ENCODE measurements at places on chromosomes 16 and 17.

GRCh38 chr16:87006021-87006420, 311.2 kb downstream of the C16orf95 start:
- DNase-seq: no peak

DNA sequence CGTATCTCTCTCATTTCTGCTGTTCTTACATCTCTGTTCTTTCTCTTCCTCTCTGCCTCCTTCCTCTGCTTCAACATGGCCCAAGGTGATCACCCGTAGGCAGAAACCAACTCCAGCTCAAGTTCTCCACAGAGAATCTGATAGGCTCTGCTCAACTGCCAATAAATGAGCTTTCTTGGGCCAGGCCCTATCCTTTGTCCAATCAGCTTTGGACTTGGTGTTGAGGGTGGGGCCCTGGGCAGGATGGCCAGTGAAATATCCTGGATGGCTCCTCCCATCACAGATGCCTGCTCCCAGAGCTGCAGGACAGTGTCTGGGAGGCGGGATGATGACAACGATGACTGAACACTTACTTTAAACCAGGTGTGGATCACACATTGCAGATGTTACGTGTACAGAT, 17.4 kb upstream of the BRD7 start:
- no peak for DNase-seq

- DNase-seq: no peak
These were observed 254.8 kb downstream of the FOXL1 start for GRCh38 chr16:86833136-86833535.

DNA sequence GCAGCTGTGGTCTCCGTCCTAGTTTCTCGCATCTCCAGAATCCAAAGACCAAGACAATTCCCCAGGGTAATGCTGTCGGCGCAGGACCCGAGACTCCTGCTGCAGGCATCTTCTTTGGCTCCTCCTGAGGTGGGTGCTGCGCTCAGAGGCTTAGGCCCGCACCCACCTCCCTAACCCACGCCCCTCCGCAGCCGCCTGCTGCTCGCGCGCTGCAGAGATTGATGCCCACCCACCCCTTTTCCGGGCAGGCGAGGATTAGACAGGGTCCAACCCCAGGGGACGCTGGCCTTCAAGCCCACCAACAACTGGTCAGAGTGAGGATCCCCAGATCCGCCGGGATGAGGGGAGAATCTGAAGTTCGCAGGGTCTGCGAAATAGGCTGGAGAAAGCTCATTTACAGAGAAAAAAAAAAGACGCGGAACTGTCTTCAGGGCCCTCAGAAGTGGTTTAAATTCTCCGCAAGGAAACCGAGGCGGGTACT, 27.9 kb downstream of the SLFN11 start:
- no peak for DNase-seq

DNA sequence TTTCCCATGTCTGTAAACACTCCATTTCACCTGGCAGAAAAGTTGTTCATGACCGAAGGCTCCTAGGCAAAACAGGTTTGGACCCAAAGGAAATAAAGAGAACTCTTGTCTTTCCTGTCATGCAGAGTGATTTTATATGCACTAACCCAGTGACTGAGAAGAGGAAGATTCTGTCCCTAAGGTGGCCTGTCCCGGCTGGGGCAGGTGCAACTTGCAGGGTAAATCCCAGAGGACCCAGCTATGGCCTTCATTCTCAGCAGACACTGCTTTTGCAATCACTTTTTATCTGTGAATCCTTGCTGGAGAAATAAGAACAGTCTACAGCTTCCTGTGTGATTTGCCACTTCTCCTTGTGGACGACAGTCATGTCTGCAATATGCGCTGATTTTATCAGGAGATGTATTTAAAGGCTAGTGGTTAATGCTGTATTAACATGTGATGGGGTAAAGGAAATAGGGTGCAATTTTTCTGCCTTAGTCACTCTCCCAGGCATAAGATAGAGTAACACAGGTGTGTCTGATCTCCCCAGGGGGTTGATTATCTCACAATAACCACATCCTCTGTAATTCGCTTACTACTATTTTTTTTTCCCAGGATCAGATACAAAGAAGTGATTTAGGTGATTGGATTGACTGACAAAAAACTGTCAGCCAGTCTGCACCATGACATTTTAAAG, 696.8 kb upstream of the SOX9 start:
- no peak for DNase-seq

DNA sequence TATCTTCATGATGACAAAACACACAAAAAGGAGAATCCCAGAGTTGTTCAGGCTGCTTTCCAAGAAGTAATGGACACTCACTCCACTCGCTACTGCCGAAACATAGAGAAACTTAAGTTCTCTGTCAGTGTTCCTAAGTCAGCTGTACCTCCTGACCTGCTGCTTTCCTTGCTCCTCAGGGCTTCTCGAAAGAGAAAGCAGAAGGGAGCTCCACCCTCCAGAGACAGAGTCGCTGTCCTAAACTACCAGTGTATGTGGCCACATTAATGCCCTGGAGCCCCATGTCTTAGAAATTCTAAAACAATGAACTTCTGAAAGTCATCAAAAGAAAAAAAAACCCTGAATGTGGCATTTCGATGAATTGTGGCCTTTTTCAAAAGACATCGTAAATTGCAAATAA, 390.8 kb upstream of the MON1B start:
- no peak for DNase-seq

- DNase-seq: no peak
These were observed 413.1 kb upstream of the KIF2B start for GRCh38 chr17:53409588-53409987.

- DNase-seq: no peak
These were observed 79.6 kb downstream of the CRISPLD2 start for GRCh38 chr16:84899414-84899813.

GRCh38 chr17:1758807-1759206, 3.1 kb upstream of the SERPINF1 start:
- no peak for DNase-seq

DNA sequence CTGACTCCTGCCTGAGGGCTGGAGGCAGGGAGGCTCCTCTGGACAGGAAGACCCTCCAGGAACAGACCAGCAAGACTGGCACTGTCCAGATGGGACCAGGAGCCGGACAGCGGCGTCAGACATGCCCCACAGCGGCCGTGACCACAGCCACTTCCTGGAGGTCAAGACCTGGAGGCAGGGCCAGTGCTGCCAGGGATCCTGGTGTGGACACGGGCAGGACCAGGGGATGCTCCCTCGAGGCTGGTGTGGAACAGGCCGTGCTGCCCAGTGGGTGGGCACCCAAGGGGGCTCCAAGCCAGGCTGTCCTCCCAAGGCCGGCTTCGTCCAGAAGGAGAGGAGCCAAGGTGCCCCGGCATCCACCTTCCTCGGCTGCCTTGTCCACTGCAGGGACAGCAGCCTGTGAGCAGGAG, 4.5 kb upstream of the CCDC57 start:
- peak; percentile 47 for DNase-seq

GRCh38 chr17:4833941-4834680, 971 bp downstream of the MINK1 start:
- no peak for DNase-seq

DNA sequence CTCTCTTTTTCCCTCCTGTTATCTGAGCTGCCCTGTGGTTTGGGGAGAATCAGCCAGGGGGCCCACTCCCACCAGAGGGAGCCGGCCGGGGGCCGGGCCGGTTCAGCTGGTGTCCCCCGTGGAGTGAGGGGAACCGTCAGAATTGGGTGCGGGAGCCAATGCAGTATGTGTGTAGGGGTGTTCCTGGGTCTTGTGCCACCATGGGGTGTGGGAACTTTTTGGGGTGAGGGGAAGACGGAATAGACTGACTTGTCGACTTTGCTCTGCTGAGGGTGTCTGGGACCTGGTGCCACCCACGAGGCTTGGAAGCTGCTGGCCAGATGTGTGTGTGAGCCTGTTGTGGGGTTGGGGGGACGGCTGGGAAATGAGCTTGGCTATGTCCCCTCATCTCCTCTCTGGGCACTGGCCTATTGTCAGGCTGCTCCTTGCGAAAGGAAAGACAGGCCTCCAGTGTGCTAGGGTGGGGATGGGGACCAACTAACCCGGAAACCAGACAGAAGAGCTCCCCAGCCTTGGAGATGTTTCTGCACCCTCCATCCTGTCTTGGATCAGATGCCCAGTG, 9.9 kb downstream of the RARA start:
- no peak for DNase-seq

GRCh38 chr17:81125573-81126081, 39.7 kb upstream of the PVALEF start:
- no peak for DNase-seq

- DNase-seq: no peak
These were observed 1.4 kb upstream of the SLC22A31 start for GRCh38 chr16:89201439-89202377.

DNA sequence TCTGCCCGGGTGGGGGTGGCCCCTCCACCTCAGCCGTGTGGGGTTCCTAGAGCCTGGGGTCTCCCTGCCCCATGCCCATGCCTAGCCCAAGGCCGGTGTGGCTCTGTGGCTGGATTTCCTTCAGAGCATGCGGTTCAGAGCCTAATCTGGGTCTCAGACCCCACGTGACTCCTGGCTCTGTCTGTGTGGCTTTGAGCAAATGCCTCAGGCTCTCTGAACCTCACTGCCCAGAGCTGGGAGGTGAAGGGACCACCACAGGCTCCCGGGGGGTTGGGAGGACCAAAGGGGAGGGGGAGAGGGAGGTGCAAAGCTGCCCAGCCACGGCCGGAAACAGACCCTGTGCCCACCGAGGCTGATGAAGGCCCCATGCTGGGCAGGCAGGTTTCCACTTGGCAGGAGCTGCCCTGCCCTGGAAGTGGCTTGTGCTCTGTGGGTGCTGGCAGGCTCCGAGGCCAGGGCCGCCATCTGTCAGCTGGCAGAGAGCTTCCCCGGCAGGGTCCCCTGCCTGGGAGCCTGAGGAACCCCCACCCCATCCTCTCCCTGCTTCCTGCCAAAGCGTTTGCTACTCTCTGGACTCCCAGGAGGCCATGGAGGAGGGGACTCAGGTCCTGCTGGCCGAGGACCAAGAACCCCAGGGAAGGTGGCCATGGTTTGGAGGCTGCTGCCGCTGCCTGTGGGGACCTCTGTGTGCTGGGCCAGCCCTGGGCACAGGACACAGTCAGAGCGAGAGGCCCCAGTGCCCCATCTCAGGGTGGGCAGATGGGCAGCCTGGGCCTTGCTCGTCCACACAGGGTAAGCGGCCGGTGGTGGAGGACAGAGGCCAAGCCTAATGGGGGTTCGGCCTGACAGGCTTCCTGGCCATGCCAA, 4.0 kb downstream of the CDH15 start:
- DNase-seq: peak; percentile 91

- no peak for DNase-seq
These were observed 26.1 kb downstream of the RCVRN start for GRCh38 chr17:9878786-9879525.

- no peak for DNase-seq
These were observed 1.9 kb downstream of the CMC2 start for GRCh38 chr16:81004646-81005353.

DNA sequence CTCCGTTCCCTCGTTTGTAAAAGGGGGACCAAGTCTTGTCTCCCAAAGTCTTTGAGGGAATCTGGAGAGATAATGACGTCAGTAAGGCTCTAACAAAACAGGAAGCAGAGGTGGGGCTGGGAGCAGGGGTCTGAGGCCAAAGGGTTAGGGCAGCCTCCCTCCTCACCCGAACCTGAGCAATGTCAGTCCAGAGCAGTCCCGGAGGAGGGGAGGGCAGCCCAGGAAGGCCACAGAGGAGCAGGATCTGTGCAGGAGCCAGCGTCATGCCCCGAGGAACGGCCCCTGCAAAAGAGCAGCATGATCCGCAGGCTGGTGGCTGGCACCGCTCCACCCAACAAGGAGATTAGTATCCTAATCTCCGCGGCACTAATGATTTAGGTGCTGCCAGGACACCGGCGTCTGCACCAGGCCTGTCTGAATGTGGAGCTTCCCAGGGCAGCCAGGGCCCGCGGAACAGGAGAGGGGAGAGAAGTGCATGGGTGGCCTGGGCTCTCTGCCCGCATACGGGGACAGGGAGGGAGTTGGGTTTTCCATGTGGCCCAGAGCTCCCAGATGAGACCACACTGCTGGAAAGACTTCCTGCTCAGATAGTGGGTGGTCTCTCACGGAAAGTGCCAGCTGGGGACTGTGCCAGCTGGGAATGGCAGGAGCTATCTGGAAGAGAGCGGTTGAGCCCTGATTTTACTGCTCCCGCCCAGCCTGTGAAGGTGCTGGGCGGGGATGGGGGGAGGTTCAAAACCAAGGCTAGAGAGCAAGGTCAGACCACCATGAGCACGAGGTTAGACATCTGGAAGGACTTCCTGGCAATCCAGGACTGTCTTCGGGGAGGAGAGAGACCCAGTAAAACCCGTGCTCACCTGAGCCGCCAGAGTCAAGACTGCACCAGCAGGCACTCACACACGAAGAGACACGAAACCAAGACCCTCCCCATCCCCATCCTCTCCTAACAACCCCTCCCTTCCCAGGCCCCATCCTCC, 11.0 kb upstream of the KRT17 start:
- no peak for DNase-seq

GRCh38 chr17:48641541-48642058, 15.4 kb upstream of the HOXB9 start:
- no peak for DNase-seq

GRCh38 chr16:46857368-46857945, 26.5 kb upstream of the C16orf87 start:
- DNase-seq: no peak

DNA sequence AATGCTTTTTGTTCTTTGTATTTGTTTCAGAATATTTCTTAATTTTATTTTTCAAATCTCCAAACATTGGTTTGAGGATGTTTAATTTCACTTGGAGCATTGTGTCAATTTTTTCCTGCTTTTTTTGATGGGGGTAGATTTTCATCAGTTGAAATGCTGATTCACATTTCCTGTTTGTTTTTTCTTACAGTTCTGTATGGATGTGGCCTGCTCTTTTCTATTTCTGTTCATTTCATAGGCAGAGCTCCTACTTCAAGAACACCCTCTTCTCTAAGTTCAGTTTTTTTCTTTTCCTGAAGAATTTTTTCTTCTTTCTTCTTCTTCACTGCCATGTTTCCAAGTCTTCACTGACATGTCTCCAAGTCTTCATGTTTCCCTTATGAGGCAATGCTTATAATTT, 8.8 kb downstream of the MBTD1 start:
- no peak for DNase-seq

- DNase-seq: no peak
These were observed 215.6 kb upstream of the CDH5 start for GRCh38 chr16:66150698-66151482.

DNA sequence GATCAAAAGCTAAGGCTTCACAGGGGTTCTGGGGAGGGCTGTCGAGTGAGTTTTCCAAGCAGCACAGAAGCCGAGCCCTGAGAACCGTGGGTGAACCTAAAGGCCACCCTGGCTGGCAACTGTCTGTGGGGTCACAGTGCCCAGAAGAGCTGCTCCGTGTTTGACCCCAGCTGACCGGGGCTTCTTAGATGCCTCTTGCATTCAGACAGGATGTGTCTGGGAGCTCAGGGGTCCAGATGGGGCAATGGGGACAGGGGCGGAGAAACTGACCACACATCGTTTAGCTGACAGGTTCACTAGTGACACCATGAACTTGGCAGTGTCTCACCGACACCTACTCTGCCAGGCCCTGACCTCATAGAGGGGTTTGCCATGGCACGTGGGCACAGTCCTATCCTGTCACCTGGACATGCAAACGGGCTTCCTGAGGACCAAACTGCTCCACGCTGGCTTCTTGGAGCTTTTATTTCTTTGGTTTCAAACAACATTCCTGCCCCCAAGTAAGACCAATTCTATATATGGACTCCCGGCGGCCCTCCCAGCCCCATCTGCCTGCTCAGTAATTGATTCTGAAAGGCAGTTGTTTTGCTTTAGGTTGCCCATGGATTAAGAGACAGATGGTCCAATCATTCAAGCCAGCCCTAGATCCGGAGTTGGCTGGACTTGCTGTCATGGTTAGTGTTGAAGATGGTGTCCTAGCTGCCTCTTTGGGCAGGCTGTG, 22.2 kb downstream of the WSCD1 start:
- DNase-seq: no peak

GRCh38 chr17:50356418-50356817, 10.5 kb downstream of the XYLT2 start:
- DNase-seq: no peak

GRCh38 chr17:66952031-66952524, 12.4 kb upstream of the CACNG4 start:
- no peak for DNase-seq

Measured in dorsolateral prefrontal cortex (tissue), 122 donors.